ENCODE measurements at places on chromosomes 2 and 18.

DNA sequence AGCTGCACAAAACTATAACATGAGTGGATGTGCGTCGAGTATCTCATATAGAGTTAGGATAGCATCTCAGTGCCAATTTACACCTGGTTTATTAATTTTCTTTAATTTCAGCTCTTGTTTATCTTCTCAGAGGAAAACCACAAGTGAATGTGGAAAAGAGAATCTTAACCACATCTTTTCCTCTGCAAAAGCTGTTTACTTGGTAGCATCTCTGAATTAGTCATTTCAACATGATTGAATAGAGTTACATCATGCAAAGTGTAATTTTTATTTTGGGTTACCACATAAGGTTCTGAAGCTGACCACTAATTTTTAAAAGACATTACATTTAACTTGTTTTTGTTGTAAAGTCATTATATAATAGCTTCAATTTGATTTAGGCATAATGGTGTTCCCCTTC lies 83.8 kb upstream of the FAM237A start:
- peak; percentile 11 for DNase-seq

DNA sequence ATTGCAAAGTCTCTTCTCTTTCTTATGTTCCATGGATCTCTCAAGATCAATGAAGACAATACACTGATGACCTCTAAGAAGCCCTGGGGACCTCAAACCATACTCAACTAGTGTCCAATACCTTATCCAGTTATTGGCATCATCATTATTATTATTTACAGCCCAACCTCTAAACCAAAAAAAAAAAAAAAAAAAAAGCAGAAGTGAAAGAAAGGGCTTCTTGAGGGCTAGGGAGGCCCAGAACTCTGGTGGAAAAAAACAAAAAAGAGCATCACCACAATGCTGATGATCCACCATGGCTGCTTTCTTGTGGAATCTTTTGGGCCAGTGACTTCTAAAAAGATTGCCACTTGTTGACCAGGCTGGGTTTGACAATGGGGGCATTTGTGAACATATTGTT lies 324.9 kb downstream of the LPIN1 start:
- no peak for DNase-seq

DNA sequence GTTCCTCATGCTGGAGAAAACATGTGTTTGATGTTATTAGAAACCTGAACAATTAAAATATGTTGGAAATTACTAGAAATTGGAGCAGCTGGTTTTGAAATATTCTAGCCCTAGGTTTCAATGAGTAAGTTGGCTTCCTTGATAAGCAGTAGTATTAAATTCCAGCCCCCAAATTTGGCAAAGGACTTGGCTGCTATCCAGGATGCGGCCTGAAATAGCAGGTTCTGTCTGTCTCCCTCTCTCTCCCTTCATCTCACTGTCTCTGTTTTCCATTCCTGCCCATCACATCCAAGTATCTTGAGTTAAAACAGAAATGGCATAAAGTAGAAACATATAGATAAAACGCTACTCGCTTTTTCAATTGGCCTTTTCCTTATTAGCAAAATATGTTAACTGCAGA lies 20.9 kb upstream of the GPR45 start:
- DNase-seq, result no peak

DNA sequence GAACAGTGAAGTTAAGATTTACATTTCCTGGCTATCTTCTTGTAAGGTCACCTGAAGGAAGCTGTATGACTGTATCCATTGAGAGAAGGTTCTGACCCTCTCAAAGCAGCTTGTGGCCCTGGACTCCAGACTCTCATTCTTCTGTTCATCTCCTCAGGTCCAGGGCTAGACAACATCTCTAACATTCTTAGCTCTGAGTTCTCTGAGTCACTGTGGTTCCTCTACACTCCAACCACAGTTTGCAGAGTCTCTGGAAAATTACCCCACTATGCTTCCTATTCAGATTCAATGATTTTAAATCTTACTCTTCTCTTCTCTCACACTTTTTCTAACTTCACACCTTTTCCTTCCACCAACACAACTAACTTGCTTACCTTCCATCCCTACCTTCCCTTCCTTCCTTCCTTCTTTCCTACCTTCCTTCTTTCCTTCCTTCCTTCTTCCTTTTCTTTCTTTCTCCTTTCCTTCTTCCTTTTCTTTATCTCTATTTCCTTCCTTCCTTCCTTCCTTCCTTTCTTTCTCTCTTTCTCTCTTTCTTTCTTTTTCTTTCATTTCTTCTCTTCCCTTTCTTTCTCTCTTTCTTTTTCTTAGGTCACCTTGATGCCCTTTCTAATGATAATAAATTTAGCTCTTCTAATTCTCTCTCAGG lies 824.3 kb upstream of the ZEB2 start:
- DNase-seq, result no peak

DNA sequence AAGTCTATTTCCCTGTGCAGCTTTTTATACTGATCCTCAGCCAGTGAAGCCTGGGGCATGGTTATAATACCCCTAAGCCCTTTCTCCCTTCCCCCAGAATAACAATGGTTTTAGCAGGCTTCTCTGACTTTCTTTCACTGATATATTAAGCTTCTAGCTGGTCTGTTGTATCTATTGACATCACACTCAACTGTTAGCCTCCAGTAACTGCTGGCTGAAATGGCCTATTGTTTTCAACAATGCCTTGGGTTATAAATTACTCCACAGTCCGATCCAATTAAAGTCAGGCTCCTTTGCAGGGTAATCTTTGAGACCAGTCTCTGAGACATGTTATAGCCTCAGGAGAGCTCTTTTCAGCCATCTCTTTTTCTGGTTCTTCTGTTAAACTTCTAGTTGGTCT lies 2.9 kb upstream of the SLC9A4 start:
- DNase-seq, result no peak
